ENCODE measurements at places on chromosomes 2 and 18.

GRCh38 chr2:237503201-237503600 is 16.1 kb downstream of the MLPH start:
- DNase-seq = no peak

- DNase-seq = no peak
Observed at GRCh38 chr18:27964811-27965210, 212.1 kb downstream of the CDH2 start.

DNA sequence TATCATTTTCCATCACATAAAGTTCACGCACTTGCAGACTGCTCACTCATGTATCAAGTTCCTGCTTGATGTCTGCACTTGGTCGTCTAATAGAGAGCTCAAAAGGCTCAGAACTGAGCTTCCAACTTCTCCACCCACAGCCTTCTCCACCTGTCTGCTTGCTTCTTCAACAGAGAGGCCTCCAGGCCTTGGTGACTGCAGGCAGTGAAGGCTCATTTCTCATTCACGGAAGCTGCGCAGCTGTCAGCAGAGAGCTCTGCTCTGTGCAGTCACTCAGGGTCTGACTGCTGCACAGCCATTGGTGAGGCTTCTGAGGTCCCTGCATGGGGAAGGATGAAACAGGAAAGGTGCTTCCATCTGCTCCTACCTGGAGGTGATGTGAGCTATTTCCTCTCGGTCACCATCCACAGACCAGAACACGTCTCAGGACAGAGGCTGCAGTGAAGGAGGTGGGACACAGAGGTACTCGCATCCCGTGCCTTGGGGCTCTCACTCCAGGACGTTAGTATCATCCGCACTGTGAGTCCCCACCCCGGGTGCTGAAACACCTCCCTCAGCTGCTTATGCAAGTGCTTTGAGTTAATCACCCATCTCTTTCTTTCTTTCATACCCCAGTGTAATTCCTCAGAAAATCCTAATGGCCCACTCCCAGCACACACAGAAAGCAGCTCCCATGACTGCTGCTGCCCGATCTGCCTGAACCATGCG is 126.2 kb downstream of the TMEM18 start:
- DNase-seq = no peak

GRCh38 chr2:218168016-218168415 is 1.3 kb upstream of the CXCR1 start:
- DNase-seq = no peak

GRCh38 chr18:28176698-28176947 is 307 bp downstream of the CDH2 start:
- no peak for DNase-seq

DNA sequence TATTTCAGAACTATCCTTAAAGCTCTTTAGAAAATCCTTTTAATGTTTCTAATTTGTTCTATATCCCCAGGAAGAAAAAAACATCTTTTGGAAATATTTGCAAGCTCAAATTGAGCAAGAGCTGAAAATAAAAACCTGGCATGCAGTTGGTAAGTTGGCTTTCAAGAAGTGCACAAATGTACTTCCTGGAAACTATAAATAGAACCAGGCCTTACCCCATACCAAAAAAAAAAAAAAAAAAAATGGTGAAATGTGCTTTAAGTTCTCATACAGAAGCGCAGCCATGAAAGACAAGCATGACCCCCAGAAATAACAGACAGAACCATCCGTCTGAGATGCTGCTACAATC is 178.5 kb downstream of the HDAC4 start:
- no peak for DNase-seq

DNA sequence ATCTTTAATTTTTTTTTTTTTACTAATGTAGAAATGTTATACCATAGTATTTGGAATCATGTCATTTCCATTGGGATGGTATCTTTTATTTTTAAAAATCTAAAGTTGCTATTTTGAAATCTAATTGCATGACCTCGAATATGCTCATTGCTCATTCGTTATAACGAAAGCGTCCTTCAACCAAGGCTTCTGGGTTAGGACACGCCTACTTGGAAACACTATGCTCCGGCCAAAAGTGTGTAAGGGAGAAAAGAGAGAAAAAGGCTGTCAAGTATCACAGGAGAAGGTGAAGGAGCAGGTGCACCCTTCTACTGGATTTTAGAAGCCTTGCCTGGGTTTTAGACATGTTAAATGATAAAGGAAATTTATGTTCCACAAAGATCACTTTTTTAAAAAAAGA is 465.9 kb upstream of the ID2 start:
- no peak for DNase-seq

DNA sequence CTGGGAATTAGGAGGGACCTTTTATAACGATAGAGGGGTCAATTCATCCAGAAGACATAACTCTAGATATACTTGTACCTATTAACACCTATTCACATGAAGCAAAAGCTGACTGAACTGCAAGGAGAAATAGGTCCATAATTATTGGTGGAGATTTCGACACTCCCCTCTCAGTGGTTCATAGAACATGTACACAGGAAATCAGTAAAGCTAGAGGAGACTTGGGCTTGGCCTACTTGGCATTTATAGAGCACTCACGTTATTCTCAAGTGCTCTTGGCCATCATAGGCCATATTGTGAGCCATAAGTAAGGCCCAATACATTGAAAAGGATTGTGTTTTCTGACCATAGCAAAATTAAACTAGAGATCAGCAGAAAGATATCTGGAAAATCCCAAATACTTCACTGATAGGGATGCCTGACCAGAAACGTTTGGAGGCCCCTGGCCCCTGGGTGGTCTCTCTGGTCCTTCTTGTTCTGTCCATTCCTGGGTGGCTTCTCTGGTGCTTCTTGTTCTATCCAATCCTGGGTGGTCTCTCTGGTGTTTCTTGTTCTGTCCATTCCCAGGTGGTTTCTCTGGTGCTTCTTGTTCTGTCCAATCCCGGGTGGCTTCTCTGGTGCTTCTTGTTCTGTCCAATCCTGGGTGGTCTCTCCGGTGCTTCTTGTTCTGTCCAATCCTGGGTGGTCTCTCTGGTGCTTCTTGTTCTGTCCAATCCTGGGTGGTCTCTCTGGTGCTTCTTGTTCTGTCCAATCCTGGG is 49.0 kb downstream of the SNED1 start:
- no peak for DNase-seq
